ENCODE measurements at places on chromosomes 1 and 21. TPM values are rescaled to one million over a fixed set of nuclear protein-coding genes. Genes with fewer than 3 reads are reported as not detected.

DNA sequence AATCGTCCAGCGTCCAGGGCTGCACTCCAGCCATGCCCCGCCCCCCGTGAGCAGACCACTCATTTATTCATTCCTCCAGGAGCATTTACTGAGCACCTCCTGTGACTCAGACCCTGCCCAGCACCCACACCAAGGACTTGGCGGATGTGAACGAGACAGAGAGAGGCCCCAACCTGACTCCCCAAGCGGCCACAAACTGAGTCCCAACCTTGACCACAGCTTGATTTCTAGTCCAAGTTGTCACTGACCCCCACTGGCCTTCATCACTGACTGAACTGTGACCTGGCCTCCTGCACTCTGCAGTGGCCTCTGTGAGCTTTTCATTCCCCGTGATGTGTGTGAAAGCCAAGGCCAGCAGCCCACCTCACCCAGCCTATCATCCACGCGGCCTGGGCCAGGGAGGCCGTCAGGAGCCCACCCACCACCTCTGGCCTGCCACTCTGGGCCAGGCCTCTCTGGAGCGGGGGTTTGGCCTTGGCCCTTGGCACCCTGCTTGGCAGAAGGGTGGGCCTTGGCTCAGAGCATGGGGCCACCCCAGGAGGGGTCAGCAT, 19.3 kb upstream of the RUNX3 start:
- no peak for DNase-seq

GRCh38 chr1:35058988-35059387, 20.2 kb upstream of the ZMYM1 start:
- DNase-seq: no peak

DNA sequence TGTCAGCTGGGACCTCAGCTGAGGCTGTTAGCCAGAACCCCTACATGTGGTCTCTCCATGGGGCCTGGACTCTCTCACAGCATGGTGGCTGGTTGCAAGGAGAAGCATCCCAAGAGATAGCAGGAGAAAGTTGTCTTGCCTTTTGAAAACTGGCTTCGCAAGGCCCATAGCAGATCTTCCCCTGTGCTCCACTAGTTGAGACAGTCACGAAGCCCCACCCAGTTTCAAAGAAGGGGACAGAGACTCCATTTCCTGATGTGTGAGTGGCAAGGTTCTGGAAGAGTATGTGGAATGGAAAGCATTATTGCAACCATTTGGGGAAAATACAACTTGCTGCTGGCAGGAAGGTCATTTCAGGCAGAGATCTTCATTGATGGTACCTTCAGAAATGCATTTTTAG, 7.5 kb upstream of the CSRP1 start:
- DNase-seq: no peak

DNA sequence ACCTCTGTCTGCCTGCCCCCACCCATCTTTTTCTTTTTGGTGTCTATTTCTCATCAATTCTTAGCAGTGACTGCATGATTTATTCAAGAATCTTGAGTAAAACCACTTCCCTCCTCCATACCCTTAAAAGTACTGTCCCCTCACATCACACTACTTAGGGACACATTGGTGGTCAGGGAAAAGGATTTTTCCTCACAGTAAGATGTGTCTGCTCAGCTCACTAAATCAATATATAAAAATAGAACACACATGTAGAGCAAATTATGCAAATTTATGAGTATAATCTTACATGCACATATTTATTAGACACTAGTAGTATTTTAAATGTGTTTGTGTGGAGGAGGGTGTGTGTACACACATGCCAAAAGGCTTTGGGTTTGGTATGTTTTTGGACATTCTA, 202.0 kb downstream of the PBX1 start:
- no peak for DNase-seq

GRCh38 chr1:235077571-235078479, 50.8 kb downstream of the TOMM20 start:
- DNase-seq: no peak

- DNase-seq: no peak
These were observed 11.9 kb downstream of the TSPAN2 start for GRCh38 chr1:115077286-115077983.

DNA sequence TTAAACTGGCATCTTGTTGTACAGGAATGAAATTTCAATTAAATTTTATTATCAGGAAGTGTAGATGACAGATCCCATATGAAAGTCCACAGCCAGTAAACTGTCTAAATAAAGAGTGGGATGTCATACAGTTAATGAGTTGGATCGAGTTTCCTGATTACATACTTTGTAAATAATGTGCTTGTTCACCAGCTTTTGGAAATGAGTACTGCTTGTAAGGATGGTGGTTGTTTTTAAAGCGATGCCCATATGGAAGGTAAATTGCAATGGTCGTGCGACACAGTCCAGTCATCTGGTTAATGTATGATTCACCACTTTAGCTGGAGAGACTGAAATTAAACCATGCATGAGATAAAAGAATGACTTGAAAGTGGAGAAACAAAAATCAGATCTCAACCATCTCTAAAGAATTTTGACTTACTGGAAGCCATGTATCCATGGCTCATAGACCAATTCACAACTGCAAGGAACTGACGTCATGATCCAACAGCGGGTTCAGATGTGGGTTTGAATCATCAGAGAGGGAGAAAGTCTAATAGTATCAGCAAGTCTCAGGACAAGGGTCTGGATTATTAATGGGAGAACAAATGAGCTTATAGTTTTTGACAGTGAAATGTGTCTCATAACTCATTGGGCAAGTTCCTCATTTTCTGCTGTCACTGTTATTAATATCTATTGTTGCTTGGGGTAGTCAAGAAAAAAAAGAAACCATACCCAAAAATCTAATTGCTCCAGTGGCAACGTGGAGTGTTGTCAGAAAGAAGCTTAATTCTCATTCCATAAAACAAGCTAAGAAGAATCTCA, 49.0 kb downstream of the MAP10 start:
- no peak for DNase-seq

- DNase-seq: no peak
These were observed 191.7 kb downstream of the HS2ST1 start for GRCh38 chr1:87106144-87106543.

DNA sequence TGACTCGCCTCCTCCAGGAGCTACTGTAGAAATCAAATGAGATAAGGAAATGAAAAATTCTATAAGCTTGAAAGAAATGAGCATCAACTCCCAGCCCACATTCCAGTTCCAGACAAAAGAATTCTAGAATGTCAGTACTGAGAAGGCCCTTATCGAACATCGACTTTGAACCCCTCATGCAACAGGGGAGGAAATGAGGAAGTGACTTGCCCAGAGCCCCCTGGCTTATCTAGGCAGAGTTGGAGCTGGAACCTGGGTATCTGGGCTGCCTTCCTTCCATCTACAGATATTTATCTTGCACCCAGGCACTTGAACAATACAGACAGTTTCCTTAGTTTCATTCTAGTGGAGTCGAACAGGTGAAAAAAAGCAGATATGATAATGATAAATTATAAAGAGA, 22.3 kb downstream of the MECR start:
- no peak for DNase-seq

DNA sequence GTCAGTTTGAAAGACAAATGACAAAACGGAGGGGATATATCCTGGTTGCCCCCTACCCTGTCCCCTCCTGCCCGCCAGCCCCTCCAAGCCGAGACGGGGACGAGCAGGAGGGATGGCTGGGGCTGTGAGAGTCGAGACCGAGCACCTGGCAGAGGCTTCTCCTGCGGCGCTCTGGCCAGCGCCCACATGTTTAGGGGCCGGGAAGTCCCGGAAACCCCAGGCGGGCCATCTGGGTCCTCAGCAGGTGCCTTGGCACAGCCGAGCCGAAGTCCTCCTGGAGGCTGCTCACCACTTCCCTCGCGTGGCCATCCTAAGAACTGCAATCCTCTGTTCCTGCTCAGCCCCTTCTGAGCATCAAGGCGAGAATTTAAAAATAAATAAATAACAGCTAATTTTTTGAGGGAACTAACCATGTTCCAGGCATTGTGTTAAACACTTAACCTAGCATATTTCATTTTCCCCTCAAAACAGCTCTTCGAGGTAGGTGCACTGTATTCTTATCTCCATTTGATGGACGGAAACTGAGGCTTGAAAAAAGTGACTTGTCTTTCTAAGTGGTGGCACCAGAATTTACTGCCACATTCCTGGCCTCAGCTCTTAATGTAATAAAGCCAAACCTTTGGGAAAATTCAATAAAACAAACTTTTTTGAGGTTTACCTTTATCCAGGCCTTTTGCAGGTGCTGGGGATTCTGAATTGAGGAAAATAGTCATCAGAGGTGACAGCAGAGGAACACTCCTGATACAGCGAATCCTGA, 3.5 kb upstream of the RIMS3 start:
- DNase-seq: peak; percentile 71

DNA sequence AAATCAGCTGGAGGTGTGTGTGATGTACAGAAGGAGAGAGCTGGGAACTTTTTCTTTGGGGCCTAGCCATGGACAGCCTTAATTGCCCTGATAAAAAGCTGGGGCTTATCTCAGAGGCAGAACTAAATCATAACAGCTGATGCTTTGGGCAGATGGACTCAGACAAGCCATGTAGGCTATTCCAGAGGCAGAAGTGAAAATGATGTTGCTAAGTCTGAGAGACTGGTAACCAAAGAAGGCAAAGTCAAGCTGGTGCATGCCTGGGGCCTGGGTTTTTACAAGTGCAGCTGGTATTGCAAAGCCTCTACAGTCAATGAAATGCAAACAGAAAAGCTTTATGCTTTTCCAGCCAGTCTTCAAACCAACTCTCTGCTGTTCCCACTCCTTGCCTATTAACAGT, 39.0 kb upstream of the LMX1A start:
- DNase-seq: no peak

DNA sequence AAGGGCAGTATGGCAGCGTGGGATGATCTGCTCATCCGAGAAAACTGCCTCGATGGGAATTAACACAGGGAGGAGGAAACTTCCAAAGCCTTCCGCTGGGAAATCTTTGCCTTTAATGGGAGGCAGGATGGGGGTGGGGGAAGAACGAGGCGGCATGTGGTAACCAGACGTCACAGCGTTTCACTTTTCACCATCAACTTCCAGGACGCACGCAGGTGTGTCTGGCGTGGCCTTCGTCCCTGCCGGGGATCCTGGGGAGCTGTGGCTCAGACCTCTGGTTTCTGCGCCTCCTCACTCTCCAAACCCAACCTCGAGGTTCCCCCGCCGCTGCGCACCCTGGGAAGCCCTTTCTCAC, 282 bp downstream of the RSPH1 start:
- DNase-seq: no peak

GRCh38 chr21:14988760-14989159, 76.0 kb downstream of the NRIP1 start:
- no peak for DNase-seq

- no peak for DNase-seq
These were observed 41.0 kb upstream of the MUTYH start for GRCh38 chr1:45381243-45381642.

GRCh38 chr1:160747717-160748116, 8.7 kb downstream of the SLAMF7 start:
- DNase-seq: no peak

DNA sequence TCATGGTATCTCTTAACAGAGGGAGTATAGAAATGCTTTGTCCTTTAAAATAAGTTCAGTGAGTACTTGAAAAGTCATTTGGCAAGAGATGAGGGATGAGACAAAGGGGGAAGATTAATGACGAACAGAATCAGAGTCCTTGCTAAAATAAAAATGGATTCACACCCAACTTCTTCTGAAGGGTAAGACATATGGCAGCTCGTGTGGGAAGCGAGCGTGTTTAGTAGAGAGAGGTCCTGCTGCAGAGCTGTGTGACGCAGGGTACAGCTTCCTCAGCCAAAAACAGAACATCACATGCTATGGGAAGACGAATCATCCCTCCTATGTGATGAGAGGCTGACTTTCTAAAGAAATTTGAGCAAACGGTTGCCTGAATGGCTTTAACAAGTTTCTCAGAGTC, 158.5 kb upstream of the LMO4 start:
- no peak for DNase-seq

- no peak for DNase-seq
These were observed 165.8 kb downstream of the NFIA start for GRCh38 chr1:61247881-61248752.

DNA sequence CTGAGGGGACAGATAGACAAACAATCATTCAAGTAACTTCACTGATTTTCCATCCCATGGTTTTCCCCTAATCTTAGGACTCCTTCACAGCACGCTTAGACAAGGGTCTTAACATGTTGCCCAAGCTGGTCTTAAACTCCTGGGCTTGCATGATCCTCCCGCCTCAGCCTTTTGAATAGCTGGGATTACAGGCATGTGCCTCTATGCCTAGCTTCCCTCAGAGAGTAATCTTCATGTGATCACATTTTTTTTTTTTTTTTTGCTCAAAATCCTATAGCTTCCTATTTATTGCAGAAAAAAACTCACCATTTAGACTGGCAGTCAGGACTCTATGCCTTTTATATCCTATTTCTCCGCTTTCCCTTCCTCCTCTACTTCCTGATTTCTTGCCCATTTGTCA, 90.4 kb upstream of the DPH5 start:
- DNase-seq: no peak

- no peak for DNase-seq
These were observed 82.3 kb upstream of the SYT6 start for GRCh38 chr1:114235960-114236359.

DNA sequence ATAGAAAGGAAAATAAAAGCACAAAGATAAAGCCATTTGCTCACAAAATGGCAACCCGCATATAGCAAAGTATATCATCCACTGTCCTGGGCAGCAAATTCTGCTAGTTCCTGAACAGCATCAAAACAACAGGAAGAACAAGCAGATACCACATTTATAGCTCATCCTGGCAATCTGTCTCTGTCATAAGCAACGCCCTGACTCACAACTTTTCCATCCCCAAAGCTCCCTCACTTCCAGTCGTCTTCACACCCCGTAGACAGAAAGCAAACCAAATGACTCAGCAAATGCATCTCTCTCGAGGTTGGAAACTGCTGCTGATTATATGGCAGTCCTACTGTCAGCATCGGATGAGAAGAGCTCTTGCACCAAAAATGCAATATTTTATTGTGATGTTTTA, 65.8 kb downstream of the AK5 start:
- no peak for DNase-seq

DNA sequence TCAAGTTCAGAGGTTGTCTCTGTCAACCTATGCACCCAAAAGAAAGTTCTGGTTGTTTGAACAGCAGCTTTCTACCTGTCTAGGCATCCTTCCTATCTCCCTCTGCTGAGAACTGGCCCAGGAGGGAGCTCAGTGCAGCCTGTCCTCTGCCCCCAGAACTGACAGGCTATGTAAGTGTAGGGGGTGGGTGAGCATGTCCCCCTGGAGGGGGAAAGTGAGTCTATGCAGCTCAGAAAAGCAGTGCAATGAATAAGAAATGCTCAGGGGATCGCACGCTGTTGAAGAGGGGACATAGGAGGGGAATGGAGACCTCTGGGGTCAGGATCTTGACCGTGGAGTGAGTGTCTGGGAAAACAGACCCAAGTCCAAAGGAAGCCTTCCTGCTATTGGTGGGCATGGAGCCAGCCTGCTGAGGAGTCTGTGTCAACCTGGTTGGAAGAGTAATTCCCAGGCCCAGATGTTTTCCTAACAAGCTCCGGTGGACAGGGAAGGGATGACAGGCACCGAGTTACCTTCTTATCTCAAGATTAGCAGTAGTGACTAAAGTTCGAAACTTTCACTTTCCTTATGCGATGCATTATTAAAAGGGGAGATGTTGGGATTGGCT, 26.1 kb upstream of the FHAD1 start:
- DNase-seq: no peak

Gene AIRE
- total RNA-seq: not detected

Gene SFN
- 0.37 TPM for total RNA-seq

Gene FCER1G
- 4.1 TPM for total RNA-seq

Gene SPOCD1
- 0.18 TPM for total RNA-seq

Gene C1orf146
- not detected for total RNA-seq

Gene KRTAP13-2
- not detected for total RNA-seq

Gene NHLH2
- total RNA-seq: not detected

Gene ALX3
- not detected for total RNA-seq
